ENCODE measurements at places on chromosomes 5 and 9.

GRCh38 chr5:54601411-54602230 lies 84.1 kb downstream of the SNX18 start:
- DNase-seq = no peak

- DNase-seq = no peak
These were observed 134.4 kb downstream of the PTTG1 start for GRCh38 chr5:160555971-160556631.

DNA sequence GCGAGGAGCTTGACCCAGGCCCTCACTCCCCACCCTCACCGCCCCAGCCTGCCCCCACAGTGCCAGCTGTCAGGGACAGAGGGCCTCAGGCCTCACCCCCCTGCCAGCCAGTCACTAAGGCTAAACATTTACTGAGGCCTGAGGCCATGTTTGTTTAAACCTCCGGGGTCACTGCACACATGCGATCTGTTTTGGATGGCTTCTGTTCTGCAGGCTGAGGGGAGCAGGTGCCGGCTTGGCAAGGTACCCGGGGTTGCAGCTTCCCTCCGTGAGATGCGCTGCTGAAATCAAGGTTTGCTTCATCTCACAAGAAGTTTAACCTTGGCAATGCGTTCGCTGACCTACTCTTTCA lies 103.3 kb upstream of the BOD1 start:
- no peak for DNase-seq

DNA sequence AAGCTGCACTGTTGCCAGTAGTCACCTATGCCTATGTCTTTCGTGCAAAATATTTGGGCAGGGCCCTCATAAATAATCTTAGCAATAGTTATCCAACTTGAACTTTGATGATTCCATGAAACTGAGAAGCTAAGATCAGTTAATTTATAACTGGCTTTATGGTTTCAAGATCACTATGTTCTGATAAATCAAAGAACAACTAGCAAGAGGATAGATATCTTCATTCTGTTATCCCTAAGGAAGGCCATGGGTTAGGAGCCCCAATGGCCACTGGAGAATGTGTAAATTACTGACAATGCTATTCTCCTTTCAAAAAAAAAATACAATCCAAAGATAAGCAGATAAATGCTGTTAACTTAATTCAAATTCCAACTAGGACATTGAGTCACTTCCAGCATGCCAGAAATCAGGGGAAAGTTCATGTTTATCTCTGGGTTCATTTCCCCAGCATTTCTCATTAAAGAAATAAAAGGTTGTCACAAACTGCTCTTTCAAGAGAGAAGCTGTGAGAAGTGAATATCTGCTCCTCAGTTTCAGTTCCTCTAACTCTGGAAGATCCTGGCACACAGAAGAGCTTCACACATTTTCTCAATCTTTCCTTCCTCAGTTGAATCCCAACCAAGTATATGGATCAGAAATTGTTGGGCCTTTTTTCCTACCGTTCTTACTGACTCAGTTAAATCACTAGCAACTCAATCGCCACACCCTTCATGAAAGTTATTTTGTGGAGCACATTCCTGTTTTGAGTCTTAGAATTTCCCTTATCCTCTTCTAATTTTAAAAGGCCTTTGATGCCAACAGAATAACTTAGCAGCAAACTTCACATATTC lies 59.6 kb upstream of the SLC1A1 start:
- DNase-seq = no peak

DNA sequence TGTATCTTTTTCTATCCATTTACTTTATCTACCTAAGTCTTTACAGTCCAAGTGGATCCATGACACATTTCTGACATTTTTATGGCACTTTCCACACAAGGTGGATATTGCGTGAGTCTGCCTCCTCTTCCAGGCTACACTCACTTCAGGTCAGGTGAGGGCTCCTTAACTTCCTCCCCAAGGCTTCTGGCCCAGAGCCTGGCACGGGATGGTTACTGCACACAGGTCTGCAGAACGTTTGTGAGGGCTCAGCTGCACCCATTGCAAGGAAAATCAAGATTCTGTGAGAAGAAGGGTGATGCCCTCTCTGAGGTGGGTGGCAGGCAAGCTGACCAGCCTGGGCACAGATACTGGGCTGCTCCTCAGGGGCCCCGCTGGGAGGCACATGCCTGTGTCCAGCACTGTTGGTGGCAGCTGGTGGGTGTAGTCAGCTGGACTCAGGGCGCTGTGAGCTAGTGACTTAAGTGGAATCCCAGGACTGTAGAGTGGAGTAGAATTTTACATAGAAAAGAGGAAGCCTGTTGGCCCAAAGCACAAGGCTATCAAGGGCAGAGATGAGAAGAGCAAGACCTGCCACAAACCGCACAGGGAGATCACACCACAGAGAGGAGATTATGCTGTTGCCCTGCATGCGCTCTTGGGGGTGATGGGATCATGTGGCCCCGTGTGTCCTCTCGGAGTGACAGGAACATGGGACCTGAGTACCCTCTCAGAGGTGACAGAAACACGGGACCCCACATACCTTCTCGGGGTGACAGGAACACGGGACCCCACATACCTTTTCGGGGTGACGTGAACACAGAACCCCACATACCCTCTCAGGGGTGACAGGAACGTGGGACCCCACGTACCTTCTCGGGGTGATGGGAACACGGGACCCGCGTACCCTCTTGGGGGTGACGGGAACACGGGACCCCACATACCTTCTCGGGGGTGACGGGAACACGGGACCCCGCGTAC lies 21.3 kb downstream of the AHRR start:
- no peak for DNase-seq

DNA sequence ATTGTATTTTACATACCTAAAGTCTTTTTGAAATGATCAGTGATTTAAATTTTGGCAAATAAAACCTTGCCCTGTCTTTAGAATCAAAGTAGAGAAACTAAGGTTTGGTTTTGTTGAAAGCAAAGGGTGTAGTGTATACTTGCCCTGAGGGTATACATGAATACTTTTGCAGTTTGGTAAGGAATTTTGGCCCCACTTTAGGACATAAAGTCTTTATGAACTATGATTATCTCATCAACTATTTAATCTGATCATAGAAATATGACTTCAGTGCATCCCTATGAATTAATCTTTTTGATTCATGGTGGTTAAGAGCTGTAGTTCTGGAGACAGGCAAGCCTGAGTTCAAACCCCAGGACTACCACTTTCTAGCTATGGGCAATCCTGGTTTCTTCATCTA lies 17.7 kb downstream of the RAD1 start:
- DNase-seq = no peak

DNA sequence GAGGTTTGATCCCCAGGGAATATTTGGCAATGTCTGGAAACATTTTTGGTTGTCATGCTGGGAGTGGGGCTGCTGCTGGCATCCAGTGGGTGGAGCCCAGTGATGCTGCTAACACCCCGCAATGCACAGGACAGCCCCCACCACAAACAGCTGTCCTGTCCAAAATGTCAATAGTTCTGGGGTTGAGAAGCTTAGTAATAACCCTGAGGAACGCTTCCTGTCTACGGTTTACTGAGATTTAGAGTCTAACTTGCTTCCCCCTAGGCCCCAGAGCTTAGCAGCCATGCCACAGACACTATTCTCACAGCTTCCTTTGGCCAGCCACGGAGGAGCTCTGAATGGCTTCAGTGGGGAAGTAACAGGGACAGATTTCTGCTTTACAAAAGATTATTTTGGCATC lies 66.5 kb downstream of the MSX2 start:
- no peak for DNase-seq

GRCh38 chr9:134404376-134405358 lies 78.4 kb downstream of the RXRA start:
- DNase-seq = no peak

DNA sequence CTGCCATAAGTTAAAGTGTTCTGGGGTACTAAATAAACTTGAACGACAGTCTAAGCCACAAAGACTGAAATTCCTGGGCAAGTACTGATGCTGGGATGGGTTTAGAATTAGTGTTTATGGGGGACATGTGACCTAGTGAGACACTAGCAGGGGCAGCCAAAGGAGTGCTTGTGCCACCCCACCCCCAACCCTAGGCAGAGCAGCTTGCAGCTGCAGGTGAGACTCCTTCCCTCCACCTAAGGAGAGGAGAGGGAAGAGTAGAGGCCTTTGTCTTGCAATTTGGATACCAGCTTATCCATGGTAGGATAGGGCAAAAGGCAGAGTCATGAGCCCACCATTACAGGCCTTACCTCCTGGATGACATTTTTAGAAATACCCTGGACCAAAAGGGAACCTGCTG lies 28.7 kb upstream of the PDE4D start:
- DNase-seq = no peak

DNA sequence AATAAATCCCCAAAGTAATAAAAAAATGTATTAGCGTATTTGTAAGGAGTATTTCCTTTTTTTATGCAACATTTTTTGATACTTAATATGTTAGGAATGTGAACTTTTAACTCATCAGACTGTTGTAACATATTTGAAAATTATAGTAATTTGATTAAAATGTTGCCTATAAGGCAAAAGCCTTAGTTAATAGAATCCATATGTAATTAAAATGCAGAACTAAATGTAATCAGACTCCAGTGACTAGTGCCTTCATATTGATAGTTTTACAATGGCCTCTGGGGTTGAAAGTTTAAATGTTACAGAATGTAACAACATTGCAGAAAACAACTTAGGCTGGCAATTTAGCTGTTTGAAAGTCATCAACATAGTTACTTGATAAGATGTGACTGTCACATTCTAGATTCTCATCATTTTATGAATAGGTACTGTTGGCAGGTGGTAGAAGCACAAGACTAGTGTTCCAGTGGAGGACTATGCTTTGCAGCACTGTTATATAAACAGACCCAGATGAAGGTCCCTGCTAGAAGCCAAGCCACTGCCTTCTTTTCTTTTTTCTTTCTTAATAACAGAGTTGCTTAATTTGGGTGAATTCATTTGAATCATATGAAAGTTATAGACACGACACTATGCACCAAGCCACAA lies 382.9 kb downstream of the CCDC171 start:
- DNase-seq = peak; percentile 33

DNA sequence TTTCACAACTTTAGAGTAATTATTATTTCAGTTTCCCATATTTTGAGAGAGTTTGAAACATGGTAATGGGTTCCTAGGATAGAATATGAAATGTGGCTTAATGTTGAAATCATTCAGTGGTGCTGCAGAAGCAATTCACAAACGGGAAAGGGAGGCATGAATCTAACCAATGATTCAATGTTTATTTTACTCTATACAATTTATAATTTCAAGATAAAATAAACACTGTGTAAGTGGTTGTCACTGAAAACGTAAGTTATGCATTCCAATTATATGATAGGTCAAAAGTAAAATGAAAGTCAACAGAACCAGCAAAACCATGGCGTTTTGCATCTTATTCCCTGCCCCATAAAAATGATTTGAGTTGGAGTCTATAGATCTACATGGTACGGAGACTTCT lies 1207.1 kb upstream of the CDH18 start:
- DNase-seq = no peak

DNA sequence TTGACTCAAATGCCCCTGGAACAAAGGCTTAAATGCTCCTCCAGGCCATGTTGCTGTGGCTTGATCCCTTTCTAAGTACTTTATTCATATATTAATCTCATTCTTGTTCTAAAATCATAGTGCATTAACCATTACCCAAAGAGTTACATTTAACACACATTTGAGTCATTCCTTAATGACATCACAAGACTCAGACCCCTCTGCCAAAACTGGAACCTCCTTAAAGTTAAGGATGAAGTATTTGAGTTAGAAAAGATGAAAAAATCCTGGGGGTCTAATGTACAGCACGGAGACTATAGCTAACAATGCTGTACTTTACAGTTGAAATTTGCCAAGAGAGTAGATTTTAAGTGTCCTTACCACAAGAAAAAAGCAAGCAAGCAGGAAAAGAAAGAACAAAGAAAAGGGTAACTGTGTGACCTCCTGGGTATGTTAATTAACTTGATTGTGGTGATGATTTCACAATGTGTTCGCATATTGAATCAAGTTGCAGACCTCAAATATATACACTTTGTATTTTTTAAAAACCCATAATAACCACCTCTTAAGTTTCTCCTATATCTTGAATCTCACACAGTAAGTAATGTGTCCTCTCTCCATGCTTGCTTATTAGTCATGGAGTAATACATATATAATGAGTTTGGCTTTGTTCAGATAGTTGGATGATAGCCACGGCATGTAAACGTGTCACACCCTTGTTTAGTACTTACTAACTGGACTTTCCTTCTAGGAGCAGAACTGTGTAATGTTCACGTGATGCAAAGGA lies 376.9 kb downstream of the SEMA5A start:
- DNase-seq = no peak

GRCh38 chr9:114737118-114737517 lies 55.1 kb upstream of the TEX48 start:
- DNase-seq = no peak

DNA sequence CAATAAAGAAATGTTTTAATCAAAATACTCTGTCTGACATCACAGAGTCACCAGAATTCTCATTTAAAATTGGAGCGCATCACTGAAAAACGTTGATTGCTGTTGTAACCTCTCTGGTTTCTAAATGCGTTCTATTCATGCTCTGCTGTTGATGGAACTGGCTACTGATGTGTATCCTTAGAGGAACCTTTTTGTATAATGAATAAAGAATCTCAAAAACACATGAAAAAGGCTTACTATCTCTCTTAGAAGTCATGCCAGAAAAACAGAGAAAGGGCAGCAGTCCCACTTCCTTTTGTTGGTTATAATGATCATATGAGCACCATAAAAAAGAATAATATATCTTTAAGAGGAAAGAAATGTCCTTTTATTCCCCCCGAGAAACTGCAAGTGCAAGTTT lies 615.5 kb downstream of the TLE1 start:
- DNase-seq = no peak

DNA sequence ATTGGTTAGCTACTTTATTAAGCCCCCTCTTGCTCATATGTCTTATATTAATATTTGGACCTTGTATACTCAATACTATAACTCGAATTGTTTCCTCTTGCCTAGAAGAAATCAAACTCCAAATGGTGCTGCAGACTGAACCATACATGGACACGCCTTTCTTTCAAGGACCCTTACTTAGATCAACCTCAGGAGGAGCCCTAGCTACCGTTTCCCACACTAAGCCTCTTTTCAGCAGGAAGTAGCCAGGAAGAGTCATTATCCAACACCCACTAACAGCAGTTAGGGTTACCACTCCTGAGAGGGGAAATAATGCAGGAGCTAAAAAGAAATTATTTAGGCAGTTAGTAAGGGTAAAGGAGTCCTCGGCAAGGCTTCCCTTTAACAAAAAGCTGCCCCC lies 243.8 kb upstream of the PUM3 start:
- DNase-seq = no peak

DNA sequence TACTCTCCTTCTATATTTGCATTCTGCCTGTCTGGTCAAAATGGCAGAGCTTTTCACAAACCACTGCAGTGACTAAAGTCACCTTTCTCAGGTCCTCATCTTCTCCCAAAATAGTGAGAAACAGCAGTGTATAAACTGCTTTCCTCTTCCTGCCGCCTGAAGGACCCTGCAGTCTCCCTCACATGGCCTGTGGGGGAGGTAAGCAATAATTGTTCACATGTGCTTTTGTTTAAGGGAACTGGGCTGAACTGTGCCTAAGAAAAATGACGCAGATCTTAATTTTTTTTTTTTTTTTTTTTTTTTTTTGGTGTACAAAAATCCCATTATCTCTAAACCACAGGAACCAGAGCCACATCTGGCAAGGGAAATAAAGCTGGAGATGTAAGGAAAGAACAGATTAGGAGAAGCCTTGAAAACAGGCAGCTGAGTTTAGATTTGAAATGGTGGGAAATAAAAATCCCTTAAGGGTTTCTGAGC lies 131.7 kb upstream of the VLDLR start:
- DNase-seq = no peak

- no peak for DNase-seq
These were observed at the start of gene PLEKHG4B for GRCh38 chr5:91556-92263. TSS of gene PLEKHG4B (plus strand) at chr5:92168. CDS start at chr5:92232, 64 bp downstream.

All from HS-5 (cell line).